ENCODE measurements at places on chromosomes 4 and X.
A peak's percentile ranks its signal among the peaks of the same experiment; 100 is the strongest.

- peak; percentile 45 for DNase-seq
These were observed 511 bp downstream of the PPM1K start for GRCh38 chr4:88283661-88284438.

DNA sequence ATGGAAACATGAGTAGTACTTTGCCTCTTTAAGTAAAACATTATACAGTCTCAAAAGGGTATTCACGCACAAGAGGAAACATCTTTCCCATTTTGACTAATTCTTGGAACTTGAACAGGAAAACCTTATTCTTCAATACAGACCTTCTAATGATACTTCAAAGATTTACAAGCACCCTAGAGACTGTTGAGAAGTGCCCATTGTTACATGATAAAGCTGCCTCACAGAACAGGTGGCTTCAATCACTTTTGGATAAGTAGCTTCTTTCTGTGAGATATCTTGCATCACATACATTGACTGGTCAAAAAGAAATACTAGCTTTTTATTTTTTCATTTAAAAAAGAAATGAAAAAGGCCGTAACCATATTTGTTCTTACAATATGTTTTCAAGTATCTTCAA is 219.4 kb downstream of the EPHA5 start:
- DNase-seq = no peak

DNA sequence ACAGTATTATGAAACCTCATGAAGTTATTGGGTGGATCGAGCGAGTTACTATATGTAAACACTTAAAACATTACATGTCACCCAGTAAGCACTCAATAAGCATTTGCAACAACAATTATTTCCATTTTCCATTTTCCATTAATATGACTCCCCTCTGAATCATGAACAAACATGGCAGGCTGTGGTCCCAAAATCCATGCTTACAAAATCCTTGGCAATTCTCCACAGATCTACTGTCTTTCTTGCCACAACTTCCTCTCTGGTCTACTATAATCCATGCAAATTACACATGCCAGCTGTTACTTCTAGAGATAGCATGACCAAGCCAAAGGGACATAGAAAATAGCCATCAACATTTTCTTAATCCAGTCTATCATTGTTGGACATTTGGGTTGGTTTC is 22.0 kb downstream of the ASB11 start:
- no peak for DNase-seq

GRCh38 chrX:118459494-118459893 is 36.1 kb upstream of the DOCK11 start:
- no peak for DNase-seq

DNA sequence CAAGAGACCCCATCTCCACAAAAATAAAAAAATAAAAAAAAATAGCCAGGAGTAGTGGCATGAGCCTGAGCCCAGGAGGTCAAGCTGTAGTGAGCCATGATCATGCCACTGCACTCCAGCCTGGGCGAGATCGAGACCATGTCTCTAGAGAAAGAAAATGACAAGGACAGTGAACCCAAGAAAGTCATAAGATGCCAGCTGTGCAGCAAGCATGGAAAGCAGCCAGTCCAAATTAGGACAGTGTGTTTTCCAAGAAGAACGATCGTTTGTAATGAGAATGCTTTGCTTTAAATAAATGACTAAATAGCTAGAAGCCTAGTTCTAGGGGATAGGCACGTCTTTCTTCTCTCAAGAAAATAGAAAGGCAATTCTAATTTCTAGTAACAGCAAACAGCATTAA is 58.4 kb upstream of the MSANTD1 start:
- DNase-seq = no peak

- no peak for DNase-seq
These were observed 34.4 kb upstream of the ANXA3 start for GRCh38 chr4:78517050-78517652.

GRCh38 chr4:128649161-128649560 is 160.3 kb upstream of the JADE1 start:
- DNase-seq = no peak

DNA sequence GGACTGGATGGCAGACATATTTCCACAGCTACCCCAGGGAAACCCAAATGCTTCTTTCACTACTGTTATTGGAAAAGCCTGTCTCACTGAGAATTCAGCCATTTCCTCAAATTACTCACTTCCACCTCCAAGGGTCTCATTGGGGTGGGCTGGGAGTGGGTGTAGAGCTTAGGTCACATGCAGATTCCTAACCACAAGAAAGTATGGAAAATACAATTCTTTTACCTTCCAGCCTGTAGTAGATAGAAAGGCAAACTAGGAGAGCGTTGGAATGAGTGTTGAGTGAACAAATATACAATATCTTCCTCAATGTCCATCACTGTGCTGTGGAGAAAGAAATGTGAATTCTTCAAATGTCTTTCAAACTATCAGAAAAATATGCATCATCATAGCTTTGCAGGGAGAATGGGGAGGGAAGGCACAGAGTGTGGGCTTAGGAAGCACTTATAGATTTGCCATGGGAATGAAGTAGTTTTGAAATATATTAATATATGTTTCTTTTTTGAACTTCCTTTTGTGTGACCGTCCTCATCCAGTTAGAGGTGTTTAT is 245.3 kb upstream of the JADE1 start:
- no peak for DNase-seq

DNA sequence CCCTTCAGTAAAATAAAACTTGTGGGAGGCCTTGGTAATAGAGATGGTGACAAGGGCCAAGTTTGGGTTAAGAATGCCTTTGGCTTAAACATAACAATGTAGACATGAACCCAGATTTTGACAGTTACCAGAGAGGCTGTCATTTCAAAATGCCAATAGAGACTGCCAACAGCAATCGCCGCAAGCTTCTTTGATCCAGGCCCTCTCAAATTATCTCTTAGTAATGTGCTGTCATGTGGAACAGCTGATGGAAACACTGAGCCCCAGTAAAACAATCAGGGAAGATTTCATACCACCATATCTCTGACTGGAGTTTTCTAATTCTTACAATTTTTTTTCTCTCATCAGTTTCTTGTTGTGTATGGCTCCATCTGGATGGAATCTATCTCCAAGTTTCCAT is 80.5 kb downstream of the ZNF330 start:
- DNase-seq = no peak

GRCh38 chrX:23668335-23668734 is 1.0 kb downstream of the PRDX4 start:
- DNase-seq = no peak

GRCh38 chr4:79823148-79823763 is 249.8 kb downstream of the ANTXR2 start:
- no peak for DNase-seq

GRCh38 chr4:80948995-80949394 is 81.5 kb upstream of the BMP3 start:
- DNase-seq = no peak

- DNase-seq = no peak
These were observed 609.3 kb downstream of the IL1RAPL1 start for GRCh38 chrX:29196501-29196900.

GRCh38 chrX:130626521-130626920 is 224.7 kb downstream of the RBMX2 start:
- no peak for DNase-seq

DNA sequence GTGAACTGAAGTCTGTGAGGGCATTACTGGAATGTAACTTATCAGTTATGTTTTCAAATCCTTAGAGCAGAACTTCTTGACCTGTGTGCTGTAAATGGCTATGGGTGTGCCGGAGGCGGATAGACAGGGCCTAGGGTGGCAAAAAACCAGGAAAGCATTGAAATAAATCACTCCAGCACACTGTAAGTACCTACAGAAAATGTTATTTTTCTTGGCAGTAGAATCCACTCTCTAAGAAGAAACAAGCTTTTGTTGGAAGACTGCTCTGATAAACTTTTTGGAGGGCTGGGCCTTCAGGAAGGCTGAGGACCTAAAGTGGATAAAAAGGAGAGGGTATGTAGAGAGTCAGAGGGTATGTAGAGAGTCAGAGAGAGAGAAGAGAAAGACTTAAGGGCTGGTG is 14.9 kb downstream of the CPE start:
- DNase-seq = no peak

- no peak for DNase-seq
These were observed 15.0 kb upstream of the ENAM start for GRCh38 chr4:70613306-70614183.

DNA sequence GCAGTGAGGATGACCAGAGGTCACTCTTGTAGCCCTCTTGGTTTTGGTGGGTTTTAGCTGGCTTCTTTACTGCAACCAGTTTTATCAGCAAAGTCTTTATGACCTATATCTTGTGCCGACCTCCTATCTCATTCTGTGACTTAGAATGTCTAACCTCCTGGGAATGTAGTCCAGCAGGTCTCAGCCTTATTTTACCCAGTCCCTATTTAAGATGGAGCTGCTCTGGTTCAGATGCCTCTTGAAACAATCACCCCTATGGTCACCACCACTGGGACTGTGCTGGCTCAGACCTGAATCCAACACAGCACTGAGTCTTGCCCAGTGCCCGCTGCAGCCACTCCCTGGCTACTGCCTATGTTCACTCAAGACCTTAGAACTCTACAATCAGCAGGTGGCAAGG is 49.4 kb downstream of the MCUB start:
- no peak for DNase-seq

- no peak for DNase-seq
These were observed 33.0 kb downstream of the PLAC1 start for GRCh38 chrX:134625315-134625718.

- no peak for DNase-seq
These were observed 209.1 kb downstream of the NAF1 start for GRCh38 chr4:162957521-162958143.

DNA sequence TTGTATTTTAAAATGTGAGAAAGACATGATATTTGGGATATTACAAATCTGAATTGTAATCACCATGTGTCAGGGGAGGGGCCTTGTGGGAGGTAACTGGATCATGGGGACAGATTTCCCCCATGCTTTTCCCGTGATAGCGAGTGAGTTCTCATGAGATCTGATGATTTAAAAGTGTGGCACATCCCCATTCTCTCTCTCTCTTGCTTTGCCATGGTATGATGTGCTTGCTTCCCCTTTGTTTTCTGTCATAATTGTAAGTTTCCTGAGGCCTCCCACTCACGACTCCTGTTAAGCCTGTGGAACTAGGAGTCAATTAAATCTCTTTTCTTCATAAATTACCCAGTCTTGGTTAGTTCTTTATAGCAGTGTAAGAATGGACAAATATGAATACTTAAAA is 39.0 kb downstream of the CCDC158 start:
- DNase-seq = no peak

GRCh38 chr4:2359591-2360395 is 58.7 kb downstream of the ZFYVE28 start:
- DNase-seq = no peak

- DNase-seq = no peak
These were observed 8.4 kb upstream of the PRPS1 start for GRCh38 chrX:107619885-107620322.

- no peak for DNase-seq
These were observed 1.6 kb downstream of the KDM6A start for GRCh38 chrX:44874420-44875184.

GRCh38 chr4:184845367-184846021 is 19.7 kb upstream of the ACSL1 start:
- DNase-seq = no peak

DNA sequence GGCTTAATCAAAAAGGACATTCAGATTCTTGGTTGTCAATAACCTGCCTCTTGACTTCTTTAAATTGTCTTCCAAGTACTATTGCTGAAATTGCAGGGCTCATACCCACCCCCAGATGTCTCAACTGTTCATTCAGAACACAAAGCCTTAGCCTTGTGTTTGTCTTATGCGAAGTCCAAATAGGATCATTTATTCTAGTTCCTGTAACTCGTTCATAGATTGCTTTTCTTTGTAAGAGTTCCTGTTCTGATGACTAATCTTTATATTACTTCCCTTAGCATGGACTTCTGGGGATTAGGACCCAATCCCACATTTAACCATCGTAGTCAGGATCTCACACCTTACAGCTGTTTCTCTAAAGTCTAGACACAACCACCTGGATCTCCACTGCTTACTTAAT is 226.0 kb downstream of the VEGFC start:
- no peak for DNase-seq

DNA sequence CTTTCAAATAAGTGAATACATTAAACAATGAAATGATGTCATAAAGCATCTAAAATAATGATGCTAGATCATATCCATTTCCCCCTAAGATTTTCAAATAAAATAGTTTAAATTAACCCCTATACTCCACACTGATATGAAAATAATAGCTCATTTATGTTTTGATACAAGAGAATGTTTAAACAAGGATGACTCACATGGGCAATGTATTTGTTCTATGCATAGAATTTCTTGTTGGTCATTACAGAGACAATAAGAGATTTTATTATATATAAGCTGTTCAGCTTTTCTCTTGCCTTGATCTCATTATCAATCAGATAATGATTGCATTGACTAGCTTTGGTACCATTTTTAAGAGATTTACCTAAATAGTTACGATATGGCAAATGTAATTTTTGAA is 411.7 kb downstream of the ARHGAP24 start:
- DNase-seq = no peak

DNA sequence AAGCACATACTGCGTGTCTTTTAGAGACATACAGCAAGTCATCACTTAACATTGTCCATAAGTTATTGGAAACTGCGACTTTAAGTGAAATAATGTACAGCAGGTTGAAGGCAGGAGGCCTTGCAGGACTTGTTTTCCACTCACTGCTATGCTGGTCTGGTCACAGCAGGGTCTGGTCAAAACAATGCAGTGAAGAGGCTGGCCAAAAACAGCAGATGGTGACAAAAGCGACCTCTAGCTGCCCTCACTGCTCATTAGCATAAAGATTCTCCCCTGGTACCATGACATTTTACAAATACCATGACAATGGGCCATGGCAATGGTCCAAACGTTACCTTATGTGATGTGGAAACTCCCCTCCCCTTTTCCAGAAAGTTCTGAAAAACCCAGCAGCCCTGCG is 1283.6 kb downstream of the FSTL5 start:
- DNase-seq = no peak

- no peak for DNase-seq
These were observed 328.4 kb downstream of the PAPSS1 start for GRCh38 chr4:107391630-107392028.

DNA sequence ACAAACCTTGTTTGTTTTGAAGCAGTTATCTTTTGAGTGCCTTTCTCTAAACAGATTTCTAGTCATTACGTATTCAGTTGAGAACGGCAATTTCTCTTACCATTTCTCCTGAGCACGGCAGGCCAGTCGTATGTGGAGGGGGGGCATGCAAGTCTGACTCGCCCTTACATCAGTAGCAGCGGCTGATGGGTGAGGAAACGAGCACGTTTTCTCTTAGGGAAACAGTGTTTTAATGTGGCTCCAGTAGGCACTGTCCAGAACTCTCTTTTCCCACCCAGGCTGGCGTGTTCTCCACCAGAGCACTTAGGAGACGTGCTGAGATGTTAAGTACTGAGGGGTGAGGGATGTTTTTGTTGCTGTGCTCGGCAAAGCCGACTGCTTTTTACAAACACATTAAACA is 240.5 kb downstream of the STIM2 start:
- DNase-seq = no peak

- no peak for DNase-seq
These were observed 718 bp downstream of the SPIN3 start for GRCh38 chrX:56994375-56995270.

GRCh38 chr4:139247241-139247640 is 32.8 kb downstream of the MGARP start:
- no peak for DNase-seq

- DNase-seq = no peak
These were observed 708.9 kb downstream of the IL1RAPL1 start for GRCh38 chrX:29295987-29296680.
